ENCODE measurements at places on chromosomes 7 and 10.

DNA sequence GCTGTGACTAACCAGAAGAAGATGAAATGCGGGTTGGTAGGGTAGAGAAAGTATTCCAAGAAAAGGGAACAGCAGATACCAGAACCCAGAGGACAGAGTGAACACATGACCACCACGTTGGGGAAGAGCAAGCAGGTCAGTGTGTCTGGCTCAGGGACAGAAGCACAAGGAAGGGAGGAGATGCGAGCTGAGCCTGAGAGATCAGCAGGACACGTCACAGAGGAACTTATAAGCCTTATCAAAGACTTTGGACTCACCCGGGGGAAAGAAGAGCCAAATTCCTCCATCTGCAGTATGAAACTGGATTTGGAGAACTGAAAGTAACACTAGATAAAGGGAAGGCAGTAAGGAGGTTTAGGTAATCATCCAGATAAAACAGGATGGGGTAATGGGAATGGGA, 232.1 kb upstream of the NPVF start:
- no peaks in the 10 kb centered on the region for H3K36me3 ChIP-seq
- no peak overlapping the region for H3K27ac ChIP-seq
- no peak for DNase-seq
- H3K27me3 ChIP-seq, result peaks cover 35% of the 10 kb centered on the region

DNA sequence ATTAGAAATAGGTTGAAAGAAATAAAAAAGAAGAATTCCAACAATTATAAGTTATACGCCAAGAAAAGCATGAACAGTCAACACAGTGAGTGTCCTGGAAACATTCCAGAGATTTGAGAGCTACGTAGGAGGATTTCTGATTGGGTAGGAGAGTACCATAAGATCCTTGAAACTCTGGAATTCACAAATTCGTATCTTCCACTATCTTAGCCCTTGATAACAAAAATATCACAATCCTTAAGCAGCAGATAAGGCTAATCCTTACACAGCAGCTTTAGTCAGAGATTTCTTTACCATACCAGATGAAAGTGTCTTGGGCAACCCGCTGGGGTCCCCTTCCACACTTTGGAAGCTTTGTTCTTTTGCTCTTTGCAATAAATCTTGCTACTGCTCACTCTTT, 8.2 kb downstream of the TPK1 start:
- no peak for DNase-seq
- H3K27ac ChIP-seq, result peak overlapping the region; percentile 22
- H3K36me3 ChIP-seq, result peaks cover 6% of the 10 kb centered on the region
- peaks cover 14% of the 10 kb centered on the region for H3K4me1 ChIP-seq
- no peaks in the 10 kb centered on the region for H3K27me3 ChIP-seq

DNA sequence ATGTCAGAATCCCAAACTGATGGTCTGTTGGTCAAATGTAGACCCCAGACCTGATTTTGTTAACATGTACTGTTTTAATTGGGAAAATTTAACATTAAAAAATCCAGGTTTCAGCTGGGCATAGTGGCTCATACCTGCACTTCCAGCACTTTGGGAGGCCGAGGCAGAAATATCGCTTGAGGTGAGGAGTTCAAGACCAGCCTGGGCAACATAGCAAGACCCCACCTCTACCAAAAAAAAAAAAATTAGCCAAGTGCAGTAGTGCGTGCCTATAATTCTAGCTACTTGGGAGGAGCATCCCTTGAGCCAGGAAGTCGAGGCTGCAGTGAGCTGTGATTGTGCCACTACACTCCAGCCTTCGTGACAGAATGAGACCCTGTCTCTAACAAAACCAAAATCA, 15.9 kb upstream of the CAMK2G start:
- no peak for DNase-seq
- H3K27me3 ChIP-seq, result no peaks in the 10 kb centered on the region
- H3K4me1 ChIP-seq, result peaks cover 11% of the 10 kb centered on the region
- no peak overlapping the region for H3K4me3 ChIP-seq

GRCh38 chr7:33725111-33726025, 180.0 kb upstream of the BMPER start:
- H3K27ac ChIP-seq, result no peak overlapping the region
- H3K36me3 ChIP-seq, result no peaks in the 10 kb centered on the region
- no peak for DNase-seq

DNA sequence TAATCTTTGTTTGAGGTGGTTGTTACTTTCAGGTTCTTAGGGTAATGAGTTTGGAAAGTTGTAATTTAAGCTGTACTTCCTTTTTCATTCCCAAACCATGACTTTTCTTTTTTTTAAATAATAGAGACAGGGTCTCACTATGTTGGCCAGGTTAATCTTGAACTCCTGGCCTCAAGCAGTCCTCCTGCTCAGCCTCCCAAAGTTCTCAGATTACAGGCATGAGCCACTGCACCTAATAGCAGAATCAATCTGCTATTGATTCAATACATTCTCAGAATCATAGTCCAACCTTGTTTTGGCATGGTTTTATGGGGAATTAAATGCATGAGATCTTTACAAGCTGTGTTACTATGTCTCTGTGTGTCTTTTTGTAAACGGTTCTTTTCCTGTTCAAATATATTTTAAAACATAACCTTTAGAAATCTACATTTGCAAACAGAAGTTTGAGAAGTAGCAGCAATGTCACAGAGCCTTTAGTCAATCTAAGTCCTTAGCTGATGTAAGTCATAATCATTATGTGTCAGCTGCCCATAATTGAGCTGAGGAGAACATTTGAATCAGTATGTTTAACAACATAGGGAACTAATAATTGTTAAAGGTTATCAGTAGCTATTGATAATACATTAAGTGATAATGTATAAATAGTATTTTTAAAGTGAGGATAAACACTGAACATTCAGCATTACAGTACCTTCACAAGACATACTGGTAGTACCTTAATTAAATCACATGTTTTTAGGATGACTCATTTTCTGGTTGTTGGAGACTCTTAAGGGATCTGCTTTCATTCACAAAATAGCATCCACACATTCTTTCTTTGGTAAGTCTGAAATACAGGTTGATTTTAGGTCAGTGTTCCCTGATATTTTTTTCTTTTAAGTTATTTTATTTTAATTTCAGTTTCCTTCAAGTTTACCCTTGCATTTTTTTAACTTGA, 8.8 kb downstream of the INPP5F start:
- peaks cover 19% of the 10 kb centered on the region for H3K4me1 ChIP-seq
- H3K27me3 ChIP-seq, result no peaks in the 10 kb centered on the region
- H3K4me3 ChIP-seq, result no peak overlapping the region
- H3K36me3 ChIP-seq, result peaks cover 2% of the 10 kb centered on the region
- no peak overlapping the region for H3K27ac ChIP-seq

DNA sequence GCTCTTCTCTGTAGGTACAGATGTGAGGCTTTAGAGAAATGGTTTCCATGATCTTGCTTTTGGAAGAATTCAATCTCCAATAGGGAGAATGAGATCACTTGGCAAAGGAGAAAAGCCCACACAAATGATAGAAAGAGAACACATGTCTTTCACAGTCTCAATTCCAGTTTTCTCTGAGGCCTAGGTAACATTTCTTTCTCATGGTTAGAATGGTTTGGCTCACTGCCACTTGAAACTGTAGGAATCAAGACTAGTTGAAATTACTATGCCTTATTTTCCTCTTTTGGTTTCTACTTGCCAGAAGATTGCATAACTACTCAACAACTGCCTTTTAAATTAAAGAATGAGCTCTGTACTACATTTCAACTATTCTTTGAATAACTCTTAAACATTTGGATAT, 276.5 kb upstream of the TEX47 start:
- no peak for DNase-seq
- H3K27ac ChIP-seq, result no peak overlapping the region
- H3K27me3 ChIP-seq, result no peaks in the 10 kb centered on the region
- no peak overlapping the region for H3K4me3 ChIP-seq
- no peaks in the 10 kb centered on the region for H3K4me1 ChIP-seq

DNA sequence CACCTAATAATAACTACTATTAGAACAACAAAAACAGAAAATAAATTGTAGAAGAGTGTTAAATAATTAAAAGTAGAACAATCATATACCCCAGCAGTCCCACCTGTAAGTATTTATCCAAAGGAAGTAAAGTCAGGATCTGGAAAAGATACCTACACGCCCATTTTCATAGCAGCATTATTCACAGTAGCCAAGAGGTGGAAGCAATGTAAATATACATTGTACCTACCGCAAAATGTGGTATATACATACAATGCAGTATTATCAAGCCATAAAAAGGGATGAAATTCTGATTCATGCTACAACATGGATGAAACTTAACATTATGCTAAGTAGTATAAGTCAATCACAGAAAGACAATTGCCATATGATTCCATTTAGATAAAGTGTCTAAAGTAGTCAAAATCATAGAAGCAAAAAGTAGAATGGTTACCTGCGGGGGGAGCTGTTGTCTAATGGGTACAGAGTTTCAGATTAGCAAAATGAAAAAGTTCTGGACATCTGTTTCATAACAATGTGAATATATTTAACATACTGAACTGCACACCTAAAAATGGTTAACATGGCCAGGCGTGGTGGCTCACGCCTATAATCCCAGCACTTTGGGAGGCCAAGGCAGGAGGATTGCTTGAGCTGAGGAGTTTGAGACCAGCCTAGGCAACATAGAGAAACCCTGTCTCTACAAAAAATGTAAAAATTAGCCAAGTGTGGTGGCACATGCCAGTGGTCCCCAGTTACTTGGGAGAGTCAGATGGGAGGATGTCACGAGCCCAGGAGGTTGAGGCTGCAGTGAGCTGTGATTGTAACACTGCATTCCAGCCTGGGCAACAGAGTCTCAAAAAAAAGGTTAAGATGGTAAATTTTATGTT, 6.0 kb upstream of the TMED4 start:
- DNase-seq, result peak; percentile 57
- no peaks in the 10 kb centered on the region for H3K27me3 ChIP-seq
- H3K4me1 ChIP-seq, result peaks cover 8% of the 10 kb centered on the region
- no peaks in the 10 kb centered on the region for H3K36me3 ChIP-seq
- H3K27ac ChIP-seq, result peak overlapping the region; percentile 64
- no peak overlapping the region for H3K4me3 ChIP-seq

GRCh38 chr10:130213286-130214080, 77.3 kb downstream of the GLRX3 start:
- H3K27ac ChIP-seq, result no peak overlapping the region
- no peaks in the 10 kb centered on the region for H3K4me1 ChIP-seq
- H3K36me3 ChIP-seq, result peaks cover 2% of the 10 kb centered on the region
- no peak for DNase-seq

GRCh38 chr10:78900715-78901430, 167.9 kb upstream of the ZMIZ1 start:
- H3K27me3 ChIP-seq, result no peaks in the 10 kb centered on the region
- no peak overlapping the region for H3K27ac ChIP-seq
- H3K36me3 ChIP-seq, result peaks cover 2% of the 10 kb centered on the region
- no peak for DNase-seq

All from central memory CD8-positive, alpha-beta T cell (primary cell).